ENCODE measurements at places on chromosomes 2 and 18.

DNA sequence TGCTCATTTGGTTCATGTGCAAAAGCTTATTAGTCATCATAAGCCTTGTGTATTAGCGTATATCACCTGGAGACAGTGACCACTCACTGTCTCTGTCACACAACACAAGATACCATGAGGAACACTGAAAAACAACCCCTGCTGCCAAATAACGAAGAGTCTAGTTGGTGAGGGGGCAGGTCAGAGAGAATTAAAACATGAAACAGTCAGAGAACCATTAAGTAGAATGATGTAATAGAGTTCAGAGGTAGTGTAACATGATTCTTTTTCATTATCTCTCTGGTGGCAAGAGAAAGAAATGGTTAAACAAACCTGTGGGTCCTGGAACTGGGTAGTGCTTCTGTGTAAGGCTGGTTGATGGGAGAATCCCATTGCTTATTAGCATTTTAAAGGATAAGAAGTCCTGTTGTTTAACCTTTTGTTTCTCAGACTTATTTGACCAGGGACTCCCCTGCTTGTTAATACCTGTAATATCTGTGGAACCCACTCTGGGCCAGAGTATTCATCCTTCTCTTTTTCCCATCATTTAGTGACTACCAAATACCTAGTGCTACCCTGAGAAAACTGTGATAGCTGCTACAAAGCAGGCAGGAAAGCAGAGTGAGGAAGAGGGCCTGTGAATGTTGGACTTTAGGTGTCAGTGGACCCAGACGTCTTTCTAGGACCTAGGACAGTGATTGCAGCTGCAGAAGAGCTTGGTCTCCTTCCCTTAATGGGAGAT is 38.0 kb downstream of the PTRHD1 start:
- no peak for DNase-seq

- no peak for DNase-seq
Observed at GRCh38 chr2:201276511-201276910, 16.2 kb downstream of the CASP8 start.

- no peak for DNase-seq
Observed at GRCh38 chr2:105744091-105744908, 412 bp upstream of the NCK2 start.

DNA sequence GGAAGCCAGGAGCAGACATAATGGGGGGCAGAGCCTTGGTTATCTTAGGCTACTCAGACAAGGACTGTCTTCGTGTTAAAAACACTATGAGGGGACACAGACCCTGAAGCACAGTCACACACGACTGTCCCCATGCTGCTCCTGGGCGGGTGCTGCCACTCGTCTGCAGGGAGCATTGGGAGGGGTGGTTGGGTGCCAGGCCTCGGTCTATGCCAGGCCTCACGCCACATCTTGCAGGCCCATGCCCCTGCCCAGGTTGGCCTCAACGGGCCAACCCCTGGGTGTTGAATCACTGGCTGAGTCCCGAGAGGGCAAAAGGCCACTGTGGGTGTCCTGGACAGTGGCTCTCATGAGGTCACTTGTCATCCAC is 97.9 kb downstream of the USP40 start:
- no peak for DNase-seq

DNA sequence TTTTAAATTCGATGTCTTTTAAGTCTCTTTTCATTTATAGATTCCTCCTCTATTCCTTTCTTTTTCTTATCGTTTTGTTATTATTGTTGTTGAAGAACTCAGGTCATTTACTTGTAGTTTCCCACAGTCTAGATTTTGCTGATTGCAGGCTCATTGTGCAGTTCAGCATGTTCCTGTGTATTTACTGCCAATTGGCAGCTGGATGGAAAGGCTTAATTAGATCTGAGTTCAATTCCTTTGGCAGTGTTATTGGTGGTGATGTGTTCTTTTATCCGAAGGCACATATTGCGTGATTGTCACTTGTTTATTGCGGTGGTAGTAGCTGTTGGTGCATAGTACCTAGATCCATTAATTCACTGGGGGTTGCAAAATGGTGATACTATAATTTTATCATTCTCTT is 180.7 kb downstream of the BABAM2 start:
- no peak for DNase-seq

DNA sequence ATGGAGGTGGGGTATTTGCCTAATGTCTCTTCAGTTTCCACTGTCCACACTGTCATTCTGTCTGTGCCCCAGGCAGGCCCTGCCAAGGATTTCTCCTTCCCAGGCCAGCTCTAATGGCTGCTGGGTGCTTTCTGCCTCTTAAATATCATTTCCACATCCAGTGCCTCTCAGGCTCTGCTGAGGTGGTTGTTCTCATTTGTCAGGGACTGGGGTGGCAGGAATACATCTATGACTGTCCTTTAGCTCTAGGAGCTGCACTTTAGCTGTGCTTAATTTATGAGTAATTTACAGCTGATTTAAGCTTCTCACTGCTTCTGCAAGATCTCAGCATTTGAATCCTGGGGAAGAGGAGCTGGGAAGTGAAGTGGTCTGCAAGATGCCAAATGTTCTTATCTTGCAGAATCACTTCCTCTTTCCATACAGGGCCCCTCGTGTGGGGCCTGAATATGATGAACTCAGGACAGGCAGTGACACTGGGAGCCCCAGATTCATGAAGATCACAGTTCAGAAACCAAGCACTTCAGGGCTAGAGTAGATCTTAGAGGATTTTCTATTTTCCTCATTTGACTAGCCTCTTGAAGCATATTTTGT is 150.2 kb downstream of the FSHR start:
- no peak for DNase-seq

DNA sequence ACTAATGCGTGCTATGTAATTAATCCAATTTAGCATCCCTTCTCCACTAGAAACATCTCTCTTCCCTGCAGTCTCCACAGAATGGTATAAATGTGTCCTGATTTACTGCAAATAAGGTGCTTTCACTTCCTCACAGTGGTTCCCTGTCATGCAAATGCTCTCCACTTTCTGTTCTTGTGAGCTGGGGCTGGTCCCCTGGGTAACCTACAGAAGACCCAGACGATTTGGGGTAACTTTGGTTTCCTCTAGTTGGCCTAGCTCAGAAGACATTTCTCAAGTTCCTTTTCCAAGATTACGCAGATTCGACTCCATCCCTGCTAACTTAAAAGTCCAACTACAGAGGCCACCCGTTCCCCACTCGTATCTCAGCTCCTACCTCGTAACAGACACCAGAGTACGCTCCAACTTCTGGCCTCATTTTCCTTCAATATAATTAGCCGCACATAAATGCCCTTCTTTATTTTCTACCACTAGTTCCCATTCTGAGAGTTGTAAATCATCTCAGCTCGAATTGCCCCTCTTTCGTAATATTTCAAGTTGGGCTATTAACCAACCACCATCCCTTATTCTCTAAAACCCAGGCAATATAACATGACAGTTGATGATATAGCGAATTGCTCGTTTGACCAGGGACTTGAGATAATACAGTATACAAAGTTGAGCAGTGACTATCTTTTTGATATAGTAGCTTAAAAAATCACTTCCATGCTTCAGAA is 28.8 kb upstream of the NEDD4L start:
- no peak for DNase-seq

DNA sequence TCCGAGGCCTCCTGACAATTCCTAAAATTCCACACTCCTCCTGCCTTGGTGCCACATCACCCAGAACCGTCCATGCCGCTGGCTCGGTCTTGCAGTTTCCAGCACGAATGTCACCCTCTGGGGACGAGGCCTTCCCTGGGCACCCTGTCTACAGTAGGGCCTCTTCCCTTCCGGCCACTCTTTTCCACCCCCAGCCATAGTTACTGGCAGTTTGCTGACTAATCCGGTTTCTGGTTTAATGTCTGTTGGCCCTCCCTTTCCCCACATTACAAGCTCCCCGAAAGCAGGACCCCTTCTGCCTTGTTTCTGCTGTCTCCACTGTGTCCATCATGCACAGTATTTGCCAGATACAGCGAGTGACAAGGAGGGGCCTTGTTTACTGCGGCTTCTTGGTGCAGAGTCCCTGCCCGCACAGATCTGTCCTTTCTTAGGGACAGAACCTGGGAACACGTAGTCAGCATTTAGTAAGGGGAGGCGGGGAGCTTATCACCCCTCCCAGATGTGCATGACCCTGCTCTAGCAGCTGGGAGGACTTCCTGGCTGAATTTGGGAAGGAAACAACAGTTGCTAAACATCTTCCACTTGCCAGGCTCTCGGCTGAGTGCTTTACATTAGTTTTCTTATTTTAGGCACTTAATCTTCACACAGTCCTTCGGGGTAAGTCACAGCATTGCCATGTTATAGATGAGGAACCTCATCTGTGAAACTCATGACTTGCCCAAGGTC is 23.6 kb upstream of the CATIP start:
- no peak for DNase-seq

DNA sequence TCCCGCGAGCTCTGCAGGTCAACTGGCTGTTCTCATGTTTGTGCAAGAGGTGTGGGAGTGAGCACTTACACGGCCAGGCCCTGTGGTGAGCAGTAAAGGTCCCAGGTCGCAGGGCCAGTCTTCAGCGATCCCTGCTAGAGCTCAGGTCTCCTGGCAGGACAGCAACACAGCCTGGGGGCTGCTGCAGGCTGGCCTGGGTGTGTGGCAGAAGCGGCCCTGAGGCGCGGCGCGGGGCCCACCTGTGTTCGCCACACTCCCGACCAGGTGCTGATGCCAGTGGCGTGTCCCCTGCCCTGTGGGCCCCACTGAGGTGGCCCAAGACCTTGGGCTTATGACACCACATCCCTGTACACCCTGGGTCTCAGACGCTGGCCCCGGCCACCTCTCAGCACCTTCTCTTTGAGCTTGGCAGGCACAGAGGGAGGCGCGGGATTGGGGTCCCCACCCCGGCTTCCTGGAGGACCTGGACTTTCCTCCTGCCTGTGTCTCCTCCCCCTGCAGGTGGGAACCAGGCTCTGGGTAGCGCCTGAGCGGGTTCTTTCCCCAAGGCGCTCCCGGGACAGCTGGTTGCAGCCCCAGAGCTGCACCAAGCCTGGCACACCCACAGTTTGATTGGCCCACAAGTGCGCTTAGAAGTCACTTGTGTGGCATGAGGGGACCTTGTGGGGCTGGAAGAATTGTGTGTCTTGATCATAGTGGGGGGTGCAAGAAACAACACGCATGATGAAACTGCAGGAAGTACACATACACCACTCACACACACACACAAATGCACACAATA is 59.2 kb downstream of the TWIST2 start:
- no peak for DNase-seq

GRCh38 chr2:84481702-84482101 is 22.6 kb upstream of the SUCLG1 start:
- DNase-seq: no peak

DNA sequence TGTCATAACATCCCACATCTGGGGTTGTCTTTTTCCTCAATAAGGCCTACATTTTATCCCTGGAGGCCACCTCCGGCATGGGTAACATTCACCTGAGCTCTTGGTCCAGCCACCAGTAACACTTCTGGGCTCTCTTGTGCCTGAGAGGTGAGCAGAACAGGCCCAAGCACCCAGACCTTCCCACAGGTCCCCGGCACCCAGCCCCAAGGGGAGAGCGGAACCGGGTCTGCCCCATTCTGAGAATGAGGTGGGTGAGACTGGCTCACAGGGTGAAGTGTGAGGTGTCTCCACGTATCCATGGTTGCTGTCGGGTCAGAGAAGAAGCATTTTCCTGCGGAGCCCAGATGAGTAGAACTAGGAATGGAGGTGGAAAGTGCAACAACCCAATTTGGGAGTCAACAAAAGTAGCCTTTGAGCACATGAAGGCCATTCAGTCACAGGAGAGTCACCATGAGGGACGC is 496.7 kb upstream of the MYT1L start:
- DNase-seq: no peak

GRCh38 chr2:68088940-68089339 is 26.1 kb upstream of the C1D start:
- DNase-seq: no peak

DNA sequence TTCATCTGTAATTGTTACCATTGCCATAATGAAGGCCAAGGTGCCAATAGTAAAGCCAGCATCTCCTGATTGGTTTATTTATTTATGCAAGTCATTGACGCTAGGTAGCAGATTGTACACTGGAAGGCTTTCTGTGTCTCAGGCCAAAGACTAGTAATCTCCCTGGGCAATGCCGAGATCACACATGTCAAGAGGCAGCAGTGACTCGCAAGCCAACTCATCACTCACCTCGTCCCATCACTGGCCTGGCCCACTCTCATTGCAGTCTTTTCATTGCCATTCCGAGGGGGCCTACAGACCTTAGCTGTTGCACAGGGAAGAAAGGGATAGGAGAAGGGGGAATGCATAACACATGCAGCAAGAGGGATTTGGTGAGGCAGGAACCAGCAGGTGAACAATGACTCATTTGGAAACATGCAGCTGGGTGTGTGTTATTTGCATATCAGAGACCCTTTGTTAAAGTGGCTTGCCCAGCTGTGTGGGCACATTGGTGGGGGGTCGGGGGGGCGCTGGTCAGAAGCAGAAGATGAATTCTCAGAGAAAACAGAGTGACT is 448.7 kb upstream of the HNRNPA3 start:
- no peak for DNase-seq

DNA sequence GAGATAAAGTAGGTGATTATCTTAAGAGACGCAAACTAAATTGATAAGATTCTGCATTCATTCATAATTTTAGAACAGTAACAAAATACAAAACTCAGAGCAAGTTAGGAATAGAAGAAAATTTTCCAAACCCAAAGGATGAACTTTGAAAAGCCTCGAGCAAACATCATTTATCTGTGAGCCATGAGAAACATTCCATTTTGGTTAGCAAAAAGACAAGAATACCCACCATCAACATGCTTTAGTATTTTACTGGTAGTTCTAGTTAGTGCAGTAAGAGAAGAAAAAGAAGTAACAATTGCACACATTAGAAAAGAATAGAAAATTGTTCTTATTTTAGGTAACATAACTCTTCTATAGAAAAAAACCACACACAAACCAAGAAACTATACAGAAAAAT is 291.3 kb upstream of the TCF4 start:
- no peak for DNase-seq

- no peak for DNase-seq
Observed at GRCh38 chr2:167749660-167750059, 497.7 kb downstream of the STK39 start.

DNA sequence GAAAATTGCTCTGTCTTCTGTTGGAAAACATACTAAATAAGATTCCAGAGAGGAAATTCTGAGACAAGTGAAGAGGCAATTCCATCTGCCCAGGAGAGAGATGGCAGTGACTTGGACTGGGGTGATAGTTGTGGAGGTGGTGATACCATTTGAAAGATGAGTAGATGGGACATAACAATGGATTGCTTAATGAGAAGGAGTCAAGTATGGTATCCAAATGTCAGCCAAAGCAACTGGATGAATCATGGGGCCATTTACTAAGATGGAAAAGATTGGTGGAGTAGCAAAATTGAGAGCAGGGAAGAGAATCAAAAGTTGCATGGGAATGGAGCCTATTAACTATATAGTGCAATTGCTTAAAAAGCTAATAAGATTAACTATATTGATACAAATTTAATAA is 222.1 kb downstream of the ETAA1 start:
- no peak for DNase-seq

GRCh38 chr18:44945888-44946401 is 265.3 kb downstream of the SETBP1 start:
- no peak for DNase-seq

GRCh38 chr2:44974064-44974715 is 32.7 kb downstream of the SIX3 start:
- DNase-seq: no peak
